ENCODE measurements at places on chromosomes 12 and 14.
A peak's percentile ranks its signal among the peaks of the same experiment; 100 is the strongest.

DNA sequence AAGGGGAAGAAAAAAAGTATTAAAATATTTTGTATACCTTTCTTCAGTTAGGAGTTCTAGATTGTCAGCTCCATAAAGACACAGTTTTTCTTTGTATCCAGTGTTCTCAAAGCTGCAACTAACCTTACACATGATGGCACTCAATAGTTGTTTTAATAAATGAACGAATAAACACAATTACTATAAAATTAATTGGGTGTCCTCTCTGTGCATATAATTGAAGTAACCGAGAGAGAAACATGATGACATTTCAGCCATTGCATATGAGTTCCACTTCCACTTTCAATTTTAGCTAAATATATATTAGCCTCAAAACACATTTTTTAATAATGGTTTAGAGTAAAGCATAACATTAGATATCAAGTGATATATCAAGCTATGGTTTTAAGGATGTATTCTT lies 671.2 kb downstream of the LRFN5 start:
- DNase-seq: no peak

DNA sequence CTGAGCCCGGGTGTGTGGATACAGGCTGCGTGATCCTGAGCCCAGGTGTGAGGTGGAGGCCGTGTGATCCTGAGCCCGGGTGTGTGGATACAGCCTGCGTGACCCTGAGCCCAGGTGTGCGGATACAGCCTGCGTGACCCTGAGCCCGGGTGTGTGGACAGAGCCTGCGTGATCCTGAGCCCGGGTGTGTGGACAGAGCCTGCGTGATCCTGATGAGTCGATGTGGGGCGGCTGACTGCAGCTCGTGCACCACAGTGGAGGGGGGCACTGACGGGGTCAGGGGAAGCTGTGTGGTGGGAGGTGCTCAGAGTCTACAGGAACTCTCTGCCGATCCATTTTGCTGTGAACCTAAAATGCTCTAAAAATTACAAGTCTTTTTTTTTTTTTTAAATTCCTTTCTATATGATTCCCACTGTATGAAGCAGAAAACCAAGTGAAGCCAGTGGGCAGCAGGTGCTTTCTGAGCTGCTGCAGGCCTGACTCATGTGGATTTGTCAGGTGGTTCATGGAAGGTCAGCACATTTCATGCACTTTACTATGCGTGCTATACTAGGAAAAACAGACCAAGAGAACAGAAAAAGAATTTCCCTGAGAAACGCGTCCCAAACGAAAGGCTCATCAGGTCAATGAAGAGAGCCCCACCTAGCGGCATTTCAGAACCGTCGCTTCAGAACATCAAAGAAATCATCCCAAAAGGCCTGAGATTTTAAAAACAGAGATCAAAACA lies 19.3 kb downstream of the BRF1 start:
- DNase-seq: peak; percentile 63

DNA sequence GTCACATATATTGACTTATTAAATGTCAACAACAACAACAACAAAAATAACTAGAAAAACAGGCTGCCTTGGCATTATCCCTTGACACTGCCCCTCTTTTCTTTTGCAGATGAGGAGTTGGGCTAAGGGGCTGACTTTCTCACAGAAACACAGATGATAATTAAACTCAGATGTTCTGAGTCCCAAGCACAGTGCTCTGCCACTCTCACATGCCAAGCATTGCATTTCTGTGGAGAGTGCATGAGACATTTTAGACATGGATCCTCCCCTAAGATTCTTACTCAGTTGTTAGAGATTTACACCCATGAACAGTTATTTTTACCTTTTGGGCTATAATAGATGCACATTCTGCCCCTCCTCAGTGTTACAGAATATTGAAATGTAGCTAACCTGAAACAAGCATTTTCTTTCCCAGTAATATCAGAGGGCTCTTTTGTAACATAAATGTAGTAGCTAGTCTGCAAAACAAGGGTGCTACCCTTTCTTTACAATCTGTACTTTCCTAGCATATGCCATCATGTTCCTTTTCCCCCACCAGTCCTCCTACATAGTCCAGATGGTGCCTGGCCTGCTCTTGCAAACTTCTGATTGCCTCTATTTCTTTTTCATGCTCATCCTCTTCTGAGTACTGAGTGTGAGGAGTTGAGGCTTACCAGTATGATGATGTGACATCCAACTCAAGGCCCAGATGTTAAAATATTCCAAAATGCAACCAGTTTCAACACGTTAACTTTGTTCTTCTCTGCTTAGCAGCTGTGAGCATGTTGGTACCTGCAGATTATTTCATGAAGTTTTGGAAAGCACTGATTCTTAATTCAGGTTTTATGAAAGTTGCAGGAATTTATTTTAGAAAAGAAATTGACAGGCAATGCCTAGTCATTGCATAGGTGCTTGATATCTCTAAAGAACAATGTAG lies 125.0 kb upstream of the ATP2B1 start:
- peak; percentile 58 for DNase-seq

- no peak for DNase-seq
These were observed 87.7 kb downstream of the ITPK1 start for GRCh38 chr14:93027810-93028723.

- no peak for DNase-seq
These were observed 43.4 kb upstream of the CPM start for GRCh38 chr12:68976395-68976841.

DNA sequence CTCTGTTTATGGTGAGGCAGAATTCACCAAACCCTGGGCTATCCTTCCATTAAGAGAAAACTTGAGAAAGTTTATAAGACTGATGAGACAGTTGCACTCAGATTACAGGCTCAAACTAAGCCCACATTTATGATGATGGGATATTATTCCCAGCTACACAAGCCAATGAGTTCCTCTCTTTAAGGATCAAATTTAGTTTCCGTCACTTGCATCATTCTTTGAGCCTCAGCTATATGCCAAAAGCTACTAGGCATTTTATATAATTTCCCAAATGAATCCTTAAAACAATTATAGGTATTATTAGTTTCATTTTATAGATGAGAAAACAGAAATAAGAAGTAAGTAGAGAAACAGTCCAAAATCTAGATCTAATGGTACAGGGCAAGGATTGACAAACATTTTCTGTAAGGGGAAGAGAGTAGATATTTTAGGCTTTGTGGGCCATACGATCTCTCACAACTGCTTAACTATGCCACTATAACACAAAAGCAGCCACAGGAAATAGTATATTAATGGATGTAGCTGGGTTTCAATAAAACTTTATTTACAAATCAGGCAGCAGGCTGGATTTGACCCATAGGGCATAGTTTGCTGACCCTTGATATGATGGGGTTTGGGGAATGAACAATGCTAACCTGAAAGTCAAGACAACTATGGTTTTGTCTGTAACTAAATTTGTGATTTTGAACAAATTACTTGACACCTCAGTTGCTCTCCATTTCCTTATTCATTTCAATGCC lies 91.8 kb upstream of the PLXNC1 start:
- no peak for DNase-seq

- DNase-seq: no peak
These were observed 71.1 kb downstream of the B4GALNT3 start for GRCh38 chr12:530821-531220.

DNA sequence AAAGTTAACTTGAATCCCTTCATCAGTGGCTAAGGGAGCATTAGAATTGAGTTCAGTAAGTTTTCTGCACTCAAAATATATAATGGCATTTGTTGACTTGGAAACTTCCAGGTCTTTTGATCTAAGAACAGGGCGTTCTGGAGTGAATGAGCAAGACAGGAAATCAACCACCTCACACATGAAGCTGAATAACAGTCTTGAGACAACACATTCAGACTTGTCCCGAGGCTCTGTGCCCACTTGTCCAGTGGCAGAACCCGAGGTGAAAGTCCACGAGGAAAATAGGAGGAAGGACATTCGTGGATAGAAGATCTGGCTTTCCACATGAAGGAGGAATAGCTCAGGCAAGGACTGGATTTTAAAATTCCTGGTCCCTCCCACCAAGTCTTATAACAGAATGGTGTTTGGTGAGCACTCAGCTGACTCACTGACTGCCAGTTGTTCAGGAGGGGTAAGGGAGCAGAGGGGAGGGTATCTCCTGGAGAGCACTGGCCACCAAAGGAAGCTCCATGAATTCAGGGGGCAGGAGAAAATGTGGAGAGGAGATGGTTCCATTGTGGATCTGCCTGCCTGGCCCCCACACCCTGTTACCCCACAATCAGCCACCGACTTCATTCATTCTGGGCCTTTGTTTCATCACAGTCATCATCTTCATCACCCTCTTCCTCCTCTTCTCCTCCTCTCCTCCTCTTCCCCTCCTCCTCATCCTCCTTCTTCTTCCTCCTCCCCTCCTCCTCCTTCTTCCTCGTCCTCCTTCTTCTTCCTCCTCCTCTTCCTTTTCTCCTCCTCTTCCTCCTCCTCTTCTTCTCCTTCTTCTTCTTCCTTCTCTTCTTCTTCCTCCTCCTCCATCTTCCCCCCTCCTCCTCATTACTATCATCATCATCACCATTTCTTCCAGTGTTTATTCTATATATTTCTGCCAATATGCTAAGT lies 620.1 kb downstream of the MED13L start:
- DNase-seq: no peak

- DNase-seq: peak; percentile 47
These were observed 838 bp downstream of the LRIG3 start for GRCh38 chr12:58919231-58920101.

- DNase-seq: no peak
These were observed 244.0 kb downstream of the BCL11B start for GRCh38 chr14:99028041-99028440.

GRCh38 chr14:91065266-91065665 lies 4.8 kb upstream of the RPS6KA5 start:
- no peak for DNase-seq

DNA sequence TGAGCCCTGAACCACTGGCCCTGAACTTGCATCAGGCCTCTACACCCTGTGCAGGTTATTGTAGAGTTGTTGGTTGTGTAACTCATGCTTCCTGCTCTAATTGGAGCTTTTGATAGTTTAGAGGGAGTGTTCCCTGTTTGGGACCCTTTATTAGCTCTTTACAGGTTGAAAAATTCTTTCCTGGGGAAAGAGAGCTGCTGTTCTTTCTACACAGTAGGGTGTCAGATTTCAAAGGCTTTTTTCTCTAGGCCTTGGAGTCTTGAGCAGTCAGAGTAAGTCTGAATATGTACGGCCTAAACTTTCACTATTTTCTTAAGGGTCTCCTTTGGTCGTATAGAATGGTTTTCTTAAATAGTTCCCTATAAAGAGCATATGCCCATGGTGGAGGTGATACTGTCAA lies 60.8 kb upstream of the NEDD1 start:
- DNase-seq: no peak

- DNase-seq: no peak
These were observed 50.9 kb downstream of the RFLNA start for GRCh38 chr12:124345795-124346194.

DNA sequence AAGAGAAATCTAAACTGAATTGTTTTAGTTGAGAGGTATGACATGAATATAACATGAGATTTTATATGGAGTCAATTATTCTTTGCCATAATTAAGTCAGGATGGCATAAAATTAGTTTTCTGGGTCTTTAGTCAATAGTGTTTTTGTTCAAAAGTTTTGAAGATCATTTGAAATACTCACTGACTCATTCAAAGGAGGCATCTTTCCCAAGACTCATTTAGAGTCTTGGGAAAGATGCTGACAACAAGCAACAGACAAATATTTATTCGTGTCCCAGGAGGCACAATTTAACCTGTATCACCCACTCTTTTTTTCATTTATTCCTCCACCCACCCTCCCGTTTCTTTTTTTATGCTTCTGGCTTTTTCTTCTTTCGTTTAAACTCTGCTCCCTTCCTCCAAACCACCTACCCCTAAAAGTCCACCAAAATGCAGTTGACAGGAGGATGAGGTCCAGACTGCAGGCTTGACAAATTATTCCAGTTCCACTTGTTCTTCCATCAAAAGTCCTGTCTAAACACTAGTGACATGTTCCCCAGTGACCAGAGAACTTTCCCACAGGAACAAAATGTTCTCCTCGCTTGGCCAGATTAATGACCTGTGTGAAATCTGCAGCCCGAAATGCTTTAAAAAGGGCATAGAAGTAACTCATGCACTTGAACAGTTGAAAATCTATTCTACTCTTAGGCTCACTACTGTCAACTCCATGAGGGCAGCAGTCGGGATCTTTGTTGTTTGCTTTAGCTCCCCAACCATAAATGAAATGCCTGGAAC lies 43.3 kb upstream of the CSRP2 start:
- no peak for DNase-seq

GRCh38 chr14:87837296-87837695 lies 155.7 kb downstream of the GALC start:
- DNase-seq: no peak

DNA sequence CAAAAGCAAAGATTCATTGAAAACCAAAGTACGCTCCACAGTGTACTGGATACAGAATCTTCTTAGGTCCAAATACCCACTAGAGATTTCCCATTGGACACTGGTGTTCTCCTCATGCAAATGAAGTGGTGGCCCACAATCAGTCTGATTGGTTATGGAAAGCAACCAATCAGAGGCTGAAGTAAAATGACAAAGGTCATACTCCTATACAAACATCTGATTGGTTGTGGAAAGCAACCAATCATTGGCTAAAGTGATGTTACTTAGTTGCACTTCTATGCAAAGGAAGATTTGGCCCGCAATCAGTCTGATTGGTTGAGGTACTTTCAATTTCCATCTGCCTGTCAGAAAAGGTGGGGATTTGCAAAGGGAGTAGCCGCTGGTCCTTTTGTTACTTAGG lies 1.3 kb upstream of the WASHC3 start:
- DNase-seq: peak; percentile 4

- peak; percentile 36 for DNase-seq
These were observed 395.2 kb upstream of the DCN start for GRCh38 chr12:91577586-91578539.

DNA sequence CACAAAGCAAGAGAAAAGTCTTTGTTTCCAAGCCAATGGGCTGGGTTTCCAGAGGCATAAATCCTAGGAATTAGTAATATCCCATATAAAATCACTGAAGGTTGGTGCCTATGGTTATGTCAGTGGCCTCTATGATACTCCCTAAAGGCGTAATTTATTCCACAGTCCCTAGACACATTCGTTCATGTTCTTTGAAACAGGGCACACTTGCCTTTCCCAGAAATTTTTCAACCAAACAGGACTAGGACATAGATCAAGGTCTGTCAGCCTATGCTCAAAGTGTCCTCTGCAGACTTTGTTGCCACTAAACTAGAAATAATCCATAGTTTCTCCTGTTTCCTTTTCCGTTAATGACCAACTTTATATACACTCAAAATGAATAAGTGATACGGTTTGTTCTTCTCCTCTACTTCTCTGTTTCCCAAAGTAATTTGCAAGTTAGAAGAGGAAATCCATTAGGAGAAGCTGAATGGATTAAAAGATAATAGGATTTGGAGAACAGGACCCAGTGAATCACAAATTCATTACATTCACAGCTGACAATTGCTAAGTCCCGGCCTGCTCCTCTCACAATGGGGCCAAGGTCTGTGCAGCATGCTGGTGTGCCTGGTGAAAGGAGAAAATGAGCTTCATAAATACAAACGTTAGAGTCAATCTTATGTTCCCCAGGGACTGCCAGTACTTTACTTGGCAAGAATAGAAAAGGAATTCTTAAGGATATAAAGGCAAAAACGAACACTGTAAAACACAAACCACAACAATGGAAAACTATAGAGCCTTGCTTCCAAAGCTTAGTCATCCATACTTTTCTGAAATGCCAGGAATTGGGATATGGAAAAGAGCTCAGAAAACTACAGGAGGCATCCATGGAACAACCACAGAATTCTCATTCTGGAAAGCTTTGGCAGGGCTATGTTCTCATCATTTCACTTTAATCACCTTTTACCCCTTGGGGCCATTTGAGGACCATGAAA lies 966.2 kb downstream of the NRXN3 start:
- peak; percentile 73 for DNase-seq

GRCh38 chr12:53062011-53062961 lies 12.4 kb downstream of the TNS2 start:
- no peak for DNase-seq

- peak; percentile 87 for DNase-seq
These were observed 260.7 kb upstream of the NOS1 start for GRCh38 chr12:117622087-117622486.
